ENCODE measurements at places on chromosomes 5 and 9. TPM values are rescaled to one million over a fixed set of nuclear protein-coding genes. Genes with fewer than 3 reads are reported as not detected.

Gene PCDHB12
- 2.8 TPM for polyA plus RNA-seq

Gene NTNG2
- 0.39 TPM for polyA plus RNA-seq

Gene ELAVL2
- 0.88 TPM for polyA plus RNA-seq

Gene LHX3
- not detected for polyA plus RNA-seq

Gene SLC34A1
- polyA plus RNA-seq: not detected

Gene FAM153A
- polyA plus RNA-seq: 3.9 TPM

Gene GOLPH3
- polyA plus RNA-seq: 54.2 TPM

Gene RGP1
- 13.4 TPM for polyA plus RNA-seq

Gene KIF4B
- polyA plus RNA-seq: not detected

Gene SLF1
- 2.4 TPM for polyA plus RNA-seq

Gene LPAR1
- polyA plus RNA-seq: 22.3 TPM

Gene FCN2
- 0.33 TPM for polyA plus RNA-seq

Gene SNCB
- polyA plus RNA-seq: not detected
